ENCODE measurements at places on chromosomes 13 and 19.

DNA sequence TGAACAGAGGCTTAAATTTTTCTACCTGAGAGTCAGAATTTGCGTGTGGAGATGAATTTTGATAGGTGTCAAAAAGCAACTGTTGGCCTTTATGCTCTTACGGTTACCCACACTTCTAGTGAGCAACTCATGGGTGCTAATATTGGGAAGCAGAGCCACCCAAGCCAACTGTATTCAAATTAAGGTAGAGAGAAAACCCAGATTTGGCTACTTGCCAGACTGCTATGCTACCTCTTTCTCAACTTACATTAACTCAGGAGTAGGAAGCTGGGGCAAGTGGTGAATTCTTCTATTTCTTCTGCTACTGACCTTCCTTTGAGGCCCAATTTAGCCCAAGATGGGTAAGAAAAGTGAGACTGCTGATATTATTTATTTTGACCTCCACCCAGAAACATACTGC, 83.9 kb downstream of the OLFM4 start:
- H3K4me3 ChIP-seq, result no peak overlapping the region
- no peaks in the 10 kb centered on the region for H3K36me3 ChIP-seq
- DNase-seq, result no peak
- no peaks in the 10 kb centered on the region for H3K4me1 ChIP-seq
- no peak overlapping the region for H3K27ac ChIP-seq

- peaks cover 95% of the 10 kb centered on the region for H3K36me3 ChIP-seq
- no peak for DNase-seq
- no peak overlapping the region for H3K27ac ChIP-seq
- H3K4me3 ChIP-seq, result no peak overlapping the region
- no peaks in the 10 kb centered on the region for H3K27me3 ChIP-seq
- H3K4me1 ChIP-seq, result peaks cover 18% of the 10 kb centered on the region
Measured at GRCh38 chr19:40759352-40759751, 8.3 kb downstream of the SNRPA start.

- H3K27me3 ChIP-seq, result no peaks in the 10 kb centered on the region
- peak overlapping the region; percentile 98 for H3K27ac ChIP-seq
- peaks cover 17% of the 10 kb centered on the region for H3K4me1 ChIP-seq
- DNase-seq, result no peak
- peak overlapping the region; percentile 98 for H3K4me3 ChIP-seq
Measured at GRCh38 chr19:9818175-9818733, 625 bp downstream of the FBXL12 start.

- no peak overlapping the region for H3K4me3 ChIP-seq
- no peak overlapping the region for H3K27ac ChIP-seq
- no peaks in the 10 kb centered on the region for H3K36me3 ChIP-seq
- peaks cover 77% of the 10 kb centered on the region for H3K27me3 ChIP-seq
- peaks cover 13% of the 10 kb centered on the region for H3K4me1 ChIP-seq
Measured at GRCh38 chr13:111112196-111112595, 2.9 kb upstream of the ARHGEF7 start.

DNA sequence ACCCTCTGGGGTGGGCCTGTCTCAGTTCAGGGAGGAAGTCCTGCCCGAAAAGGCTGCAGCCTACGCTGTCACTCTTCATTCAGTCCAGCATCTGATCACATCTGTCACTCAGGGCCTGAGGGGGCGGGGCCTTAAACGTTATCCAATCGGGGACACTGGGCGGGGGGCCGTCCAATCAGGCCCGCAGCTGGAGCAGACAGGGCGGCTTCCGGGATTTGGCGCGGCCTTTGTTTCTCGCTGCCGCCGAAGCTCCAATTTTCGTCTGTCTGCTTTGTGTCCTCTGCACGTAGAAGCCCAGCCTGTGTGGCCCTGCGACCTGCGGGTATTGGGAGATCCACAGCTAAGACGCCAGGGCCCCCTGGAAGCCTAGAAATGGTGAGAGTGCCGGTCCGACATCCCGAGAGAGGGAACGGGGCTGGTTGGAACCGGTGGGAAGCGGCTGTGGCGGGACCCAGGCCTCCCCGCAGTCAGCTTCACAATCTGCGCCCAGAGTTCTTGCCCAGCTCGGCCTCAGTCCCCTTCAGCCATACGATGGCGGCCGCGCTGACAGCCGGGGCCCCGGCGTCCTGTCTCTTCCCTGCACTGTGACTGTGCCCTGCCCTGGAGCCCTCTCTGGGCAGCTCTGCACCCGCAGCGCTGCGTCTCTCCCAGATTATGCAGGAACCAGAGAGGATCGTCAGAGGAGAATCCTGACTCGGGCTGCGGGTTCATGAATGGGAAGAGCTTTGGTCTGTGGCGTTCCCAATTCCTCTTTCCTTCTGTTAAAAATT, at the start of gene ZNF730:
ZNF730 (plus strand) TSS at position 224 of the 770 bp plus-strand sequence; CDS start at position 373, 149 bp downstream.
- no peaks in the 10 kb centered on the region for H3K4me1 ChIP-seq
- no peak within 1 kb of the TSS for H3K27ac ChIP-seq
- peak; percentile 66 for DNase-seq
- peaks cover under 1% of the 10 kb centered on the region for H3K36me3 ChIP-seq
- H3K4me3 ChIP-seq, result peak within 1 kb of the TSS; percentile 63

- H3K27ac ChIP-seq, result no peak overlapping the region
- H3K4me3 ChIP-seq, result no peak overlapping the region
- no peaks in the 10 kb centered on the region for H3K36me3 ChIP-seq
Measured at GRCh38 chr13:113789167-113789566, 30.1 kb downstream of the TMEM255B start.

DNA sequence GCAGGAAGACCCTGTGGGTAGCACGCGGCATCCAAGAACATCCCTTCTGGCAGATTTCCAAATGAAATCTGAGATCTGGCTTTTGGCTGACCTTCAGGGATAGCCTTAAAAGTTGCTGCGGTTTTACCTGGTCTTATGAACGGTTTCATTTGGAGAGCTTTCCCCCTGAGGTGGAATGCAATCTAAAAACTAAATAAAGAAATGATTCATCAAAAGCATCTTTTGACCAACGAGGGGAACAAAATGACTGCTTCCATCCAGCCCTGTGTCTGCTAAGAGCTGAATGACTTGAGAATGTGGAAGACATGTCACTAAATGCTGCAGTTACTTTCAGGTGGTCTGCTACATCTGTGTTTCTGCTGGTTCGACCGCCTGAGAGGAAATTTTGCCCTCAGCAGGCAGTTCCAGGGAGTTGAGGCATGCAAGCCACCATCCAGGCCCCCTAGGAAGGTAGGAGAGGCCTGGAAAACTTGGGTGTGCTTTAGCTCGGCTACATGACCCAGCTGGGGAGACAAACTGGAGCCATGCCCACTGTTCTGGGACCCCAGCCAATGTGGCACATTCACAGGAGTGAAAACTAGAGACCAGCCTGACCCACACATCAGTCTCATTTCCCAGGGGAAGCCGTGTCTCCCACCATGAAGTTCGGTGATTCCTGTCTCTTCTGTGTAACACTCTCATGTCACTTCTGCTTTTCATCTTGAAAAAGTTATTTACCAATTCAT, 175.1 kb upstream of the KL start:
- H3K4me3 ChIP-seq, result no peak overlapping the region
- H3K27ac ChIP-seq, result no peak overlapping the region
- no peaks in the 10 kb centered on the region for H3K27me3 ChIP-seq
- H3K36me3 ChIP-seq, result no peaks in the 10 kb centered on the region

- no peaks in the 10 kb centered on the region for H3K36me3 ChIP-seq
- H3K27me3 ChIP-seq, result no peaks in the 10 kb centered on the region
- no peaks in the 10 kb centered on the region for H3K4me1 ChIP-seq
- no peak overlapping the region for H3K4me3 ChIP-seq
- no peak for DNase-seq
- no peak overlapping the region for H3K27ac ChIP-seq
Measured at GRCh38 chr13:26618726-26619125, 61.2 kb downstream of the WASF3 start.
